ENCODE measurements at places on chromosomes 4 and X. TPM values are rescaled to one million over a fixed set of nuclear protein-coding genes. Genes with fewer than 3 reads are reported as not detected.

Gene MAGEB2
- not detected for polyA plus RNA-seq

Gene SEL1L3
- 23.1 TPM for polyA plus RNA-seq

Gene ABLIM2
- polyA plus RNA-seq, result 6.9 TPM

Gene HMX1
- polyA plus RNA-seq, result not detected

Gene XPNPEP2
- polyA plus RNA-seq, result 53.7 TPM

Gene STK32B
- 11.0 TPM for polyA plus RNA-seq

Gene C4orf50
- polyA plus RNA-seq, result not detected

Gene LNX1
- 17.0 TPM for polyA plus RNA-seq

Gene AFM
- polyA plus RNA-seq, result 12.2 TPM

Gene TEX13C
- polyA plus RNA-seq, result not detected

Gene TRAPPC11
- polyA plus RNA-seq, result 38.1 TPM

Gene KLHL13
- polyA plus RNA-seq, result 117 TPM

Gene CXCL9
- polyA plus RNA-seq, result 0.12 TPM

- DNase-seq, result no peak
Observed at GRCh38 chr4:98253499-98253898, 7.7 kb upstream of the RAP1GDS1 start.

- no peak for DNase-seq
Observed at GRCh38 chr4:139922406-139923024, 231.5 kb downstream of the MAML3 start.

GRCh38 chrX:13094374-13094773 is 50.0 kb upstream of the FAM9C start:
- no peak for DNase-seq

- no peak for DNase-seq
Observed at GRCh38 chr4:83536362-83537272, 709 bp downstream of the GPAT3 start.

GRCh38 chrX:44314808-44315207 is 28.7 kb downstream of the EFHC2 start:
- DNase-seq, result no peak

GRCh38 chr4:22515145-22515887 is 550 bp downstream of the ADGRA3 start:
- no peak for DNase-seq

- no peak for DNase-seq
Observed at GRCh38 chr4:61521451-61521850, 321.3 kb downstream of the ADGRL3 start.

GRCh38 chr4:24141836-24142235 is 252.0 kb upstream of the PPARGC1A start:
- DNase-seq, result no peak

- DNase-seq, result no peak
Observed at GRCh38 chr4:4860600-4861389, 1.3 kb downstream of the MSX1 start.

GRCh38 chr4:59179372-59179771 is 2020.8 kb upstream of the ADGRL3 start:
- DNase-seq, result no peak

DNA sequence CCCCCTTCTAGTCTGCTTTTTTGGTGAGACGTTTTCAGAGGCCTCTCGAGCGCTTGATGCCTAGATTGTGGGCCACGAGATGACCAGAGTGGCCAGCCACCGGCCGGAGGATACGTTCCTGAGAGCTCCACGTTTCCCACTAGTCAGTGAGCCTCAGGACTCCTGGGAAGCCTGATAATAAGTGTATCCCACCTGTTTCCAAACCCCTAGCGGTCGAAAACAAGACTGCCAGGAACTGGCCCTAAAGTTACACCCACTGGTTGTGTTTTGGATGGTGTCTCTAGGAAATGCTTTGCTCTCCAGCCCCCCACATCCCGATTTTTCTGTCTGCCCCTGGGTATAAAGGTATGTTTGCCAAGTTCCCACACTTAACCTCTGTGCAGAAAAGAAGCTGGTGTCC is 4.6 kb upstream of the RS1 start:
- no peak for DNase-seq

DNA sequence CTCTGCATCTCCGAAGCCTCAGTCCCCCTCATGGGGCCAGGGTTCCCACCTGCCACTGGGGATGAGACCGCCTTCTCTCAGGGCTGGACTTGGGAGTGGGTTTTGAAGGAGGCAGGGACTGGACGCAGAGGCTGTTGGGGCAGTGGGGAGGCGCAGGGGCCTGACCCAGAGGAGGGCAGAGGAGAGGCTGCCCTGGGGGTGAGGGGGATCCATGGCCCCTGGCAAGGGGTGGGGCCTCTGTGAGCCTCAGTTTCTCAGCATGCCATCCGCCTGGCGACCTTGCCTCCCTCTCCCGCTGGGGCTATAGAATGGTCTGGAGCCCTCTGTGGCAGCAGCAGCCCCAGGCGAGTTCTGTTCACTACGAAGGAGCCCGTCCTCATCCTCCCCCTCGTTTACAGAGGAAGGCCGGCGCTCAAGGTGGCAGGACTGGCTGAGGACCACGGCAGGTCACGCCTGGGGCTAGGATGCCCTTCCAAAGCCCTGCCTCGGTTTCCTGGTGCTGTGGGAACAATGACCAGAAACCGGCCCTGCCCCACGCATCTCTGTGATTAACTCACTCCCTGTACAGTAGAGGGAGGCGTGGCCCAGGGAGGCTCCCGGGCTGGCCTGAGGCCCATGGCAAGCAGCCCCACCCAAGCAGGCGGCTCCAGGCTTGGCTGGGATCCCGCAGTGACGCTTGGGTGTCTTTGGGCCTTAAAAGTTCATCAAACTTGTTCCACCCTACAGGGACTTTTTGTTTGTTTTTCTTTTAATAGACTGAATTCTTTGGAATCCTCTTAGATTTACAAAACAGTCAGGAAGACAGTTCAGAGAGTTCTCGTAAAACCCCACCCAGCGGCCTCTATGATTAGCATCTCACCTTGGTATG is 16.0 kb upstream of the SH3TC1 start:
- no peak for DNase-seq

- no peak for DNase-seq
Observed at GRCh38 chr4:6277139-6277802, 7.6 kb downstream of the WFS1 start.

- no peak for DNase-seq
Observed at GRCh38 chr4:105215609-105216313, 69.1 kb downstream of the TET2 start.

GRCh38 chrX:151722241-151722846 is 6.5 kb downstream of the FATE1 start:
- DNase-seq, result no peak

- DNase-seq, result no peak
Observed at GRCh38 chrX:47749185-47749967, 87.3 kb upstream of the ZNF81 start.

GRCh38 chr4:17557880-17558279 is 19.1 kb upstream of the LAP3 start:
- DNase-seq, result no peak

- DNase-seq, result no peak
Observed at GRCh38 chr4:183506389-183506735, 1.5 kb downstream of the ING2 start.
